ENCODE measurements at places on chromosomes 3 and 15. TPM values are rescaled to one million over a fixed set of nuclear protein-coding genes. Genes with fewer than 3 reads are reported as not detected.

GRCh38 chr3:168117059-168117458 lies 21.3 kb upstream of the GOLIM4 start:
- peaks cover 2% of the 10 kb centered on the region for H3K27me3 ChIP-seq
- no peak for DNase-seq
- no peaks in the 10 kb centered on the region for H3K4me1 ChIP-seq
- H3K36me3 ChIP-seq: no peaks in the 10 kb centered on the region
- H3K27ac ChIP-seq: no peak overlapping the region
- H3K4me3 ChIP-seq: no peak overlapping the region

- H3K4me3 ChIP-seq: no peak overlapping the region
- no peak for DNase-seq
- H3K36me3 ChIP-seq: no peaks in the 10 kb centered on the region
- no peaks in the 10 kb centered on the region for H3K27me3 ChIP-seq
- no peak overlapping the region for H3K27ac ChIP-seq
- peaks cover 66% of the 10 kb centered on the region for H3K4me1 ChIP-seq
Observed at GRCh38 chr3:31908391-31909097, 72.5 kb downstream of the OSBPL10 start.

GRCh38 chr3:162512488-162512887 lies 1015.9 kb downstream of the OTOL1 start:
- H3K27ac ChIP-seq: no peak overlapping the region
- DNase-seq: no peak
- H3K4me1 ChIP-seq: no peaks in the 10 kb centered on the region
- H3K36me3 ChIP-seq: no peaks in the 10 kb centered on the region

The NMD3 gene
- 80.2 TPM for total RNA-seq

GRCh38 chr15:98906712-98907083 lies 100.9 kb downstream of the PGPEP1L start:
- H3K4me3 ChIP-seq: no peak overlapping the region
- H3K4me1 ChIP-seq: peaks cover 68% of the 10 kb centered on the region
- no peaks in the 10 kb centered on the region for H3K27me3 ChIP-seq
- DNase-seq: no peak
- H3K27ac ChIP-seq: peak overlapping the region; percentile 85

The VPS18 gene
- total RNA-seq: 33.0 TPM

- no peak for DNase-seq
- H3K27me3 ChIP-seq: no peaks in the 10 kb centered on the region
- H3K4me3 ChIP-seq: peak overlapping the region; percentile 39
- H3K4me1 ChIP-seq: peaks cover 82% of the 10 kb centered on the region
Observed at GRCh38 chr3:100042166-100042981, 71.9 kb downstream of the FILIP1L start.

GRCh38 chr3:17686613-17687012 lies 55.8 kb downstream of the TBC1D5 start:
- peaks cover 9% of the 10 kb centered on the region for H3K4me1 ChIP-seq
- H3K27me3 ChIP-seq: no peaks in the 10 kb centered on the region

The GOLGA6D gene
- 0.15 TPM for total RNA-seq

The JMJD7 gene
- total RNA-seq: 5.2 TPM

The ACKR2 gene
- total RNA-seq: 0.41 TPM

GRCh38 chr3:125618851-125619250 lies 23.6 kb upstream of the OSBPL11 start:
- no peaks in the 10 kb centered on the region for H3K4me1 ChIP-seq
- H3K27ac ChIP-seq: no peak overlapping the region
- no peak overlapping the region for H3K4me3 ChIP-seq
- no peaks in the 10 kb centered on the region for H3K27me3 ChIP-seq
- H3K36me3 ChIP-seq: no peaks in the 10 kb centered on the region
- no peak for DNase-seq

DNA sequence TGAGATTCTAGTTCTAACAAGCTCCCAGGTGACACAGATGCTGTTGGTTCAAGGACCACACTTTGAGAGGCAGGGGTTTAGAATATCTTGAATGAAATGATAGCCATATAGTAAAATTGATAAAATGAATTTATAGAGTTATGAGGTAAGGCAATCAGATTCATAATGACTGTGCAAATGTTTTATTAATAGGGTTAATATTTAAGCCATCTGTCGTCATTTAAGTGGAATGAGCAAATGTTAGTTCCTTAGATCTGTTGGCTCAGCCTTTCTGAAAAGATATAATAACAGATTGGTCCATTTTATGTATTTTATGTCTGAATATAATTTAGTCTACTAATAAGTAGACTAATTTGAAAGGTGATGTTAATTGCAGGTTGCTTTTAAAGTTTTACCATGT lies 12.9 kb downstream of the REC114 start:
- H3K27ac ChIP-seq: no peak overlapping the region
- H3K4me3 ChIP-seq: no peak overlapping the region
- no peak for DNase-seq
- H3K36me3 ChIP-seq: no peaks in the 10 kb centered on the region
- no peaks in the 10 kb centered on the region for H3K4me1 ChIP-seq

GRCh38 chr3:156727519-156728205 lies 53.3 kb downstream of the TIPARP start:
- H3K27ac ChIP-seq: peak overlapping the region; percentile 80
- no peak for DNase-seq
- H3K4me3 ChIP-seq: no peak overlapping the region

- DNase-seq: no peak
- peaks cover 2% of the 10 kb centered on the region for H3K36me3 ChIP-seq
- peaks cover 12% of the 10 kb centered on the region for H3K4me1 ChIP-seq
- no peaks in the 10 kb centered on the region for H3K27me3 ChIP-seq
- no peak overlapping the region for H3K4me3 ChIP-seq
Observed at GRCh38 chr3:105959851-105960250, 91.0 kb upstream of the CBLB start.

DNA sequence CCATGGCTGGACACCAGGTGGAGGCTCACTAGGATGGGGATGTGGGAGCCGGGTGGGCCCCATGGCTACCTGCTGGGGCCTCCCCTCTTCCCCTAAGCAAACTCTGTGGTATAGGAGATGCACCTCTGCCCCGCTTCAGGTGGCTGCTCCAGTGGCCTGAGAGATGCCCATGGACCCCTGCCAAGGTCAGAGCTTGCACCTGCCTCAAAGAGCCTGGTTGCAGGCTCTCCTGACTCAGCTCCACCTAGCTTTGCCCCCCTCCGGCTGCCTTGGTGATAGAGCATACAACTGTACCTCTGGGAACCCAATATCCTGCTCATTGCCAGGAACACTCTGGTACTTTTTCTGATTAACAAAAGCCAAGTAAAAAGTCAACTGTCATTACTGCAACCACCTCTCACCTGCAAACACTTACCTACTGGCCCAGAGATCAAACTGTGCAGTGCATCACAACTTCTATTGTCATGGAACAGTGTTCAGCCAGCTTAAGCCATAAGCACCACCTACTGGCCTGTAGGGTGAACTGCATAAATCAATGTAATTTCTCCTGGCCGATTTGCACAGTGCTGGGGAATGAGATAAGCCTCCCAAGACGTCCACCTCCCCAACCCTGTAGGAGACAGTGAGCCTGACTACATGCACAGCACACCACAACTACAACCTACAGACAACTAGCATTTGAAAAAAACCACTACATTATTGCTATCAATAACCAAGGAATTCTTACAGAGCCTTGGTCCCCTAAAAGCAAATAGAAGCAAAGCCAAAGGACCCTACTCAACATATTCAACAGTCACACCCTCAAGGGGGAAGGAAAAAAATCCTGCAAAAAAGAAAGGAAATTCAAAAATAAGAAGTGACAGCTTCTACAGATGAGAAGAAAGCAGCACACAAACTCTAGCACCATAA lies 352.4 kb upstream of the ARHGEF26 start:
- H3K4me3 ChIP-seq: no peak overlapping the region
- DNase-seq: no peak
- no peak overlapping the region for H3K27ac ChIP-seq

The TNFSF10 gene
- total RNA-seq: not detected

The HCN4 gene
- 0.05 TPM for total RNA-seq

The SPINK8 gene
- not detected for total RNA-seq

Measured in chondrocyte (in vitro differentiated cells).